Femur (tissue), 1 donor: ENCODE measurements at places on chromosomes 12 and 14.

- DNase-seq, result no peak
Observed at GRCh38 chr14:96565811-96566210, 63.6 kb downstream of the PAPOLA start.

DNA sequence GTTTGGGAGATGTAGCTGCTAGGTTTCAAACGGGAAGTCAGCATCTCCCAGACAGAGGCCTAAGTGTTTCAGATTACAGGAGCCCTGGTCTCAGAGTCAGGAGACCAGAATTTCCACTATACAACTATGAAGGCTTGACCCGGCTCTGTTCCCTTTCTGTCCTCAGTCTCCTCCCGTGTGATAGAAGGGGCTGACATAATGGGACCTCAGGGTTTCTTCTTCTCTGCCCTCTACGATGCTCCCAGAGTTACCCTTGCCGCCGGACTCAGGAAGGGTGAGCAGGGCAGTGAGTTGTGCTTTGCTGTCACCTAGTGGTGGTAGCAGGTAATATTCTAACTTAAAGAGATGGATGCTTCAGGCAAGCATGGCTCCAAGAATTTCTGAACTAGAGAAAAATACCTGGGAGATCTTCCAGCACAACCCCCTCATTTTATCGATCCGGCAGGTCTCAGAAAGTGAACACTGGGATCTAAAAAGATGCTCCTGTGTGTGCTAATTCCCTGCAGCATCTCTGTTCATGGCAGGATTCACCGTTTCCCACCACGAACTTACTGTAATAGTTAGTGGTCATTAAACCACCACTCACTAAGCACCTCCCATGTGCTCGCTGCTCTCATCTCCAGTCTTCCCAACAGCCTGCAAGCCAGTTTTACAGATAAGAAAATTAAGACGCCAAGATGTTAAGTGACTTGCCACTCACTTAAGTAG is 84.4 kb downstream of the VWF start:
- DNase-seq, result peak; percentile 75

DNA sequence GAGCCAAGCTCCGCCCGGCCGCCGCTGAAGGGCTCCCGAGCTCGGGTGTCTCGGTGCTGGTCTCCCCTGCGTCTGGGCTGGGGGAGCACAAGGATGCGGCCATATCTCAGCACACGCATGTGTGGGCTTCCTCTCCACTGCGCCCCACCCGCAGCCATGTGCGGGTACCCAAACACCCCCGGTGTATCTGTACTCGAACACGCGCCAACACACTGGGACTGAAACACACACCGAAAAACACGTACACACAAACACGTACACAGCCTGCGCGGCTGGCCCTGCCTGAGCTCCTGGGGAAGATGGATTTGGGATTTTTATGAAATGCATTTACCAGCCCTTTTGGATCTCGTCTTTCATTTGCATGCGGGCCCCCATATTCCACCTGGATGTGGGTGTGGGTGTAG is 897 bp upstream of the TBX3 start:
- no peak for DNase-seq

DNA sequence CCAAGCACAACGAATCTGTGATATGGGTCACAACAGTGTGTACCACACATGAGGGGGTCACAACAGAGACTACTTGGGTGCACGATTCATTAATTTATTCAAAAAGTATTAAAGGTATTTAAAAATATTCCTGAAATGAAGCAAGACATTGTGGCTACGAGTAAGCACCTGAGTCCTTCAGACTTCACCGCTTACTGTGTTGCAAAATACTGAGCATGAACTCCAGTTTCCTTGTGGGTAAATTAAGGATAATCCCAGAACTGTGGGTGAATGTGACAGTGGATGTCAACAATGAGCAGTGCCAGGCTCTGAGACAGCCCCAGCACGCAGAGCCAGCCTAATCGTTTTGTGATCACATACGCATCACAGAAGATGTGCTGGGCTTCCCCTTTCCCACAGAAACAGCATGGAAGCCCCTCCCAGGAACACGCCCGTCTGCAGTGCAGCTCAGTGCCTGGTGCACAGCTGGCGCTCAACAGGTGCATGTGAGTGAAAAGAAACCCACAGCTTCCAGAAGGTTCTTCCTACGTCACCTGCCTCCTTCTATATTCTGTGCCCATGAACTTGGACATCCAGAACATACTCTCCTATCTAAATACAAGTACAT is 29.1 kb downstream of the CDC42BPB start:
- DNase-seq, result no peak

DNA sequence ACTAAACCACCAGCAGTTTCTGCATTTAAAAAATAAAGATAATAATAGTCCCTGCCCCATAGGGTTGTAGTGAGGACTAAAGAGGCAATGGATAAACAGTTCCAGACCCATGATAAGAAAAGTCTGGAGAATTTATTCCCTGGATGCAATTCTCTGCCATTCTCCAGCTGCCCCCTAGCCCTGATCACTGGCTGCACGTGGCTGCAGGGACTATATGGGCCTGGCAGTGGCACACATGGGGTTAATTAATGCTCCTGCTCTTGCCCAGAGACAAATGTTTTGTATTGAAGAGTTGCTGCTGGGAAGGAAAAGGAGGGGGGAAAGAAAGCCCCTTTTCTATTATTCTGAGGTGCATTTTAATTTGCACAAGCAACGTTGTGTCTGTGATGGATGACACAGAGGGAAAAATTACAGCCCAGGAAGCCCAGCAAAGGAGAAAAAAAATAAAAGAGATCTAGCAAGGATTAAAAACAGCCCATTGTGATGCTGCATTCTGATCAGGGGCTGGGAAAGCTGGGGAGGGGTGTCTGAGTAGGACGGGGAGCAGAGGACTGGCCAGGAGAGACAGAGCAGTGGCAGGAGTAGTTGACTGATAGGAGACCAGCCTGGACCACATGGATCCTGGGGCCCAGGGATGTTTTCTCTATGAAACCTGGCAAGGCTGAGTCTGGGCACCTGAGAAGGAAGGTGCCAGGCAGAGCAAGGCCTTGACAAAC is 149.3 kb downstream of the ESRRB start:
- DNase-seq, result no peak
